NCI-H69 (cell line): ENCODE measurements at places on chromosomes 6 and 20.
A peak's percentile ranks its signal among the peaks of the same experiment; 100 is the strongest.

GRCh38 chr20:2694519-2694918 lies 1.9 kb downstream of the EBF4 start:
- DNase-seq = no peak

GRCh38 chr6:115441651-115442050 lies 619.0 kb downstream of the FRK start:
- DNase-seq = no peak

DNA sequence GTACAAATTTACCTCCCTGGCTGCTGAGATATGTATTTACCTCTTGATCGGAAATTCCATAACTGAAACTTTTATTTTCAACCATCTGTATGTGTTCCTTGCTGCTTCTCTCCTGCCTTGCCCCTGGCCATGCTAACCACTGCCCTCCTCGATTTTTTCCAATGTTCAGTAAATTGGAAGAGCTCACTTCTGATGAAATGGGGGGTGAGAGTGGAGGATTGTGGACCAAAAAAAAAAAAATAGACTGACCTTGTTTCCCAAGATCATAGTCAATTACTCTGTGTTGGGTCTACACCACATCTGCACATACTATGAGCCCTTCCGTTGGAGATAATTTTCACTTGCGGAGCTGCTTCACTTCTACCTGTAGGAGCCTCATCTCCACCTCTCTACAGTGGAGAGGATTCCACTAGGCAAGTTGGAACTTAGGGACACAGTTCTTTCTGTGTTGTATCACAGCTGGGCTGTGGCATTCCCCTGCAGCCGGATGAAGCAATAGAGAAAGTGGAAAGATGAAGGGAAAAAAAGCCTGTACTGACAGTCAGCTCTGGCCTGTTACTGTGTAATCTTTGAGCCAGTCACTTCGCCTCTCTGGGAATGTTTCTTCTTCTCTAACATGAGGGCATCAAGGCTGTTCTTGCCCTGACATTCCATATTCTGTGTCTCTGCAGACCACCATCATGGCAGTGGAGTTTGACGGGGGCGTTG lies 1.6 kb downstream of the PSMB9 start:
- no peak for DNase-seq

- DNase-seq = no peak
Measured at GRCh38 chr20:25538838-25539665, 46.3 kb downstream of the NINL start.

DNA sequence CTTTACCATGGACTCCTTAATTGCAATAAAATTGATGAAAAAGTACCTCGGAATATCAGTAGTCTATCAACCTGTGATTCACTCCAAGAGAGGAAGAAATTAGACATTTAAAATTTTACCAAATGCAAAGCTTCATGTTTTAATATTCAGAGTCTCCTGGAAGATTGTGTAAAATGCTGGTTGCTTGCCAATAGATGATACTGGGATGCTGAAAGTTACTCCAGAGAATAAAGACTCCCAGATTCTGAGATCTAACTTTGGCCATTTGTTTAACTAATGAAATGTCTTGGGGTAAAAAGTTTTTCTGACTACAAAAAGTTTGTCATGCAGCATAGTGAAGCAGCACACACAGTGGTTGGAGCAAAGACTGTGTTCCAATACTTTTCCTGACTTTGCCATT lies 176.7 kb upstream of the RSPO3 start:
- no peak for DNase-seq

DNA sequence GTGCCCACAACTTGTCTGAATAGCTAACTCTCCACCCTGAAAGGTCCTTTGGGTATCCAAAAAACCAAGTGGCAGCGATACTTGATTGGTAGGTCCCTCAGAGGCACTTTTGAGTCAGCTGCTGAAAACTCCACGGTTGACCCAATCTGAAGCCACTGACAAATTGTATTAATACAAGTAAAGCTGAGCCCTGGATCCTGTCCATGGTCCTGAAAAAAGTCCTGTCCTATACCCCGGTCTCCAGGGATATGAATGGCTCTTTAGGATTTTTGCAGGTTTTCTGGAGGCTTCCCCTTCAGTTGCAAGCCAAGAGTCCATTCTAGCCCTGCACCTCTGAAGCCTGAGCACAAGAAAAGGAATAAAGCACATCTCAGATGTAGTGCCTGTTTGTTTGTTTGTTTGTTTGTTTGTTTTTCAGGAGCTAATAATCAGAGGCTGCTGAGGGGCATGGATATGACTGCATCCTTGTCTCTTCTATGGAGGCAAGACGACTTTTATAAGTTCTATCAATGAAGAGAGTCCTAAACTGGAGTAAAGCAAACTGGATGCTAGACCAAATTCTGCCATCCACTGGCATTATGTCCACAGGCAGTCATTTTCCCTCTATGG lies 1.7 kb upstream of the SLC12A5 start:
- no peak for DNase-seq

- DNase-seq = no peak
Measured at GRCh38 chr20:4071178-4071693, 55.9 kb upstream of the RNF24 start.

GRCh38 chr6:33668914-33669313 lies 42.6 kb downstream of the UQCC2 start:
- peak; percentile 22 for DNase-seq

GRCh38 chr6:70843328-70843918 lies 113.4 kb downstream of the B3GAT2 start:
- DNase-seq = peak; percentile 41

DNA sequence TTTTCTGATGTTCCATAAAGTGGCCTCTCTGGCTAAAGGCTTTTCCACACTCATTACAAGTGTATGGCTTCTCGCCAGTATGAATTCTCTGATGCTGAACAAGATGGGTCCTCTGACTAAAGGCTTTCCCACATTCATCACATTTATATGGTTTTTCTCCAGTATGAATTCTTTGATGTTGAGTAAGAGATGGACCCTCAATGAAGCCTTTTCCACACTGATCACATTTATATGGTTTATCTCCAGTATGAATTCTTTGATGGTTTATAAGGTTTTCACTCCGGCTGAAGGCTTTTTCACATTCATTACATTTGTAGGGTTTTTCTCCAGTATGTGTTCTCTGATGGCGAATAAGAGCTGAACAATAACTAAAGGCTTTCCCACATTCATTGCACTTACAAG lies 20.4 kb downstream of the ZNF184 start:
- no peak for DNase-seq

GRCh38 chr6:119065955-119066354 lies 12.5 kb downstream of the FAM184A start:
- no peak for DNase-seq

GRCh38 chr6:135895231-135895911 lies 43.9 kb downstream of the PDE7B start:
- DNase-seq = no peak
